ENCODE measurements at places on chromosomes 3 and 15.

- no peak for DNase-seq
These were observed 5.2 kb upstream of the VEPH1 start for GRCh38 chr3:157508461-157508860.

DNA sequence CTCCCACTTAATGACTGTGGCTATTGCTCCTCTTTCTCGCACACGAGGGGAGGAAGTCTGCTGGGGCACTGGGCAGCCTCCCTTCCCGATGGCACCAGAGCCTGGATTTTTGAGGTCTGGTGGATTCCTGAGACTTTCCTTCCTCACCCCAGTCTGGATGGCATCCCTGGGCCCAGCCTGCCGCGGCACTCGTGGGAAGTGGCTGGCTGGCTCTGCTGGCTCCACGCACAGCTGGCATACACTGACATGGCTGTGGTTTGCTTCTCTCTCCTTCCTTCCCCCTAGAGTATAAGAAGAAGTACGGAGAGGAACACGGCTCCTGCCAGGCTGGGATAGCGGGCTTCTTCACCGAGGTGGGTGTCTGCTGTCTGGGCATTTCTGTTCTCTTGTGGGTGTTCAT lies 319.8 kb upstream of the LRRFIP2 start:
- DNase-seq = no peak

DNA sequence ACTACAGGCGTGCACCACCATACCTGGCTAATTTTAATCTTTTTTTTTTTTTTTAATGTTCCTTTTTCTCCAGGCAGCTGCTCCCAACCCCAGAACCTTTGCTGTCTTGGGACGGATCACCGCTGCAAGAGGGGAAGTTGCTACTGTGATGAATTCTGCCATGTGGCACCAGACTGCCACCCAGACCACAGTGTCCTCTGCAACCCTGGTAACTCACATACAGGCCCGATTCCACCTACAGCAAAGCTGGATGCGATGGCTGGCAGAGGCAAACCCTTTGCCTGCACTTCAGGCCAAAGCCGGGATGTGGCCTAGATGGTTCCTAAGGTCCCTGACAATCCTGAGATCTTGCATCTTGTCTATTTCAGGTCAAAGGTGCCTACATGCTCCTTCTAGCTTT lies 12.7 kb upstream of the MUC20 start:
- no peak for DNase-seq

GRCh38 chr3:149270180-149270579 lies 48.6 kb upstream of the CP start:
- no peak for DNase-seq

- no peak for DNase-seq
These were observed 26.7 kb downstream of the GBE1 start for GRCh38 chr3:81734742-81735141.

DNA sequence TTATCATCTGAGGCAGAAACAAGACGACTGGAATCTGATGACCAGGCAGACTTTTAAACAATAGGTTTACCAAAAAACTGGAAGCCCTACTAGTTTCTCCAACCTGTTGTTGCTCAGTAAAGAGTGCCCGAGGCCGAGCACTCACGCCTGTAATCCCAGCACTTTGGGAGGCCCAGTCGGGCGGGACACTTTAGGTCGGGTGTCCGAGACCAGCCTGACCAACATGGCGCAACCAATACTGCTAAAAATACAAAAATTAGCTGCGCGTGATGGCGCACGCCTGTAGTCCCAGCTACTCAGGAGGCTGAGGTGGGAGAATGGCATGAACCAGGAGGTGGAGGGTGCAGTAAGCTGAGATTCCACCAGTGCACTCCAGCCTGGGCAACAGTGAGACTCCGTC lies 1.1 kb upstream of the WDR5B start:
- DNase-seq = no peak

DNA sequence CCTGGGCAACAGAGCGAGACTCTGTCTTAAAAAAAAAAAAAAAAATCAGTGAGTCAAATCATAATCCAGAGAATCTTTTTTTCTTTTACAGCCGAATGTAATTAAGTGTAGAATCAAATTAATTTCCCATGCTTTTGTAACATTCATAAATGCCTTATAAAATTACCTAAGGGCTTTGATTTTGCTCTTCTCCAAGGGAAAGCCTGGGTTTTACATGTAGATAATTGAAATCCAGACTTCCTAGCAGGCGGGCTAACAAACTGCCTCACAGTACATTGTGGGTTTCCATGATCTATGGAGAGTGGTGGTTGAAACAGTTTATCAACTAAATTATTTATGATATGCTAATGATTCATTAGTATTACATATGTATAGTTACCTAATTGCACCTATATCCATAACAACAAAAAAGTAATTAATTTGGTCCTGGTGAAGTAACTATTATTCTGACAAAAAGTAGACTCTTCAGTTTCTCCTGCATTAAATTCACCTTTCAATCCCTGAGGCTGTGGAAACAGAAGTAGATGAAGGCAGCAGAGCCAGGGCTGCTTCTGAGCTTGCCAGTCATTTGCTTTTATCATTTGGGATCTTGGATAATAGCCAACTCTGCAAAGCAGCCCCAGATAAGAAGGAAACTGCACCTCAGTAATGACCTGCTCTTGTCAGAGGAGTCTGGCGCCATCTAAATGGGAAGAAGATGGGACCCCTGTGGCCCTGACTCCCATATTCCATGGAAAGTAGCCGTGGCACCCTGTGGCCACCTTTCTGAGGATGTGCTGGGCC lies 9.5 kb downstream of the CCR9 start:
- DNase-seq = no peak

GRCh38 chr3:138197524-138197923 lies 10.4 kb downstream of the ARMC8 start:
- no peak for DNase-seq

- no peak for DNase-seq
These were observed 108.3 kb upstream of the UBE2E1 start for GRCh38 chr3:23697416-23697815.

GRCh38 chr3:99500485-99500884 lies 137.9 kb upstream of the COL8A1 start:
- no peak for DNase-seq

DNA sequence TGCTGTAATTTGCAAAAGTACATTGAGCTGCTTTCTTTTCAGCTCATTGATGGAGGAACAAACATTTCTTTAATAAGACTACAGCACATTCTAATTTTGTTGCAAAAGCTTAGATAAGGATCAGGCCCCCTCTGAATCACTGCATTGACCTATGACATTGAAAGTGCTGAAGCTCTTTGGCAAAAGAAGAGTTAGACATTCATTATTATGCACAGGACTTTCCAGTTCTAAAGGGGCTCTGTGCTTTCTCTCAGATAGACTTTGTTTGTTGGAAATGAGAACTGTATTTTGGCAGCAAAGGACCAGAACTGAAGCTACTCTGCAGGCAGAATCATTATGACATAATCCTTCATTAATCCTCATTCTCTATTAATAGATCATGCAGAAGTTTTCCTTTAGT lies 252.9 kb upstream of the SOX2 start:
- no peak for DNase-seq

DNA sequence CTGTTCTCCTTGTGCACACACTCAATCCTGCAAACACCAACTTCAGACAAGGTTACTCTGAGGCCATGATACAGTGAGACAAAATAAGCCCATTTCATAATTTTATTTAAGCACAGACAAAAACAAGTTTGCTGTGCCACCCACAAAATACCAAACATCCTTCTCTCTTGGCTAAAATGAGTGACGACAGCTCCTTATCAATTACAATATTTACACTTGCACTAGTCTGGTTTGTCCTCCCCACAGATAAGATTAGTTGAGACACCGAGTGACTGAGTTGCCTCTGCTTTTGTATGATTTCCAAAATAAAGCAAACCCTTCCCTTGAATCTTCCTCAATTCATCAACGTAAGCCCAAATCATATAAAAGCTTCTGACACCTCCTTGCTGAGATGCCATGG lies 233.5 kb upstream of the ATP10A start:
- no peak for DNase-seq
